ENCODE measurements at places on chromosomes 4 and X. TPM values are rescaled to one million over a fixed set of nuclear protein-coding genes. Genes with fewer than 3 reads are reported as not detected.
A peak's percentile ranks its signal among the peaks of the same experiment; 100 is the strongest.

MTTP gene
- 0.26 TPM for total RNA-seq

DNA sequence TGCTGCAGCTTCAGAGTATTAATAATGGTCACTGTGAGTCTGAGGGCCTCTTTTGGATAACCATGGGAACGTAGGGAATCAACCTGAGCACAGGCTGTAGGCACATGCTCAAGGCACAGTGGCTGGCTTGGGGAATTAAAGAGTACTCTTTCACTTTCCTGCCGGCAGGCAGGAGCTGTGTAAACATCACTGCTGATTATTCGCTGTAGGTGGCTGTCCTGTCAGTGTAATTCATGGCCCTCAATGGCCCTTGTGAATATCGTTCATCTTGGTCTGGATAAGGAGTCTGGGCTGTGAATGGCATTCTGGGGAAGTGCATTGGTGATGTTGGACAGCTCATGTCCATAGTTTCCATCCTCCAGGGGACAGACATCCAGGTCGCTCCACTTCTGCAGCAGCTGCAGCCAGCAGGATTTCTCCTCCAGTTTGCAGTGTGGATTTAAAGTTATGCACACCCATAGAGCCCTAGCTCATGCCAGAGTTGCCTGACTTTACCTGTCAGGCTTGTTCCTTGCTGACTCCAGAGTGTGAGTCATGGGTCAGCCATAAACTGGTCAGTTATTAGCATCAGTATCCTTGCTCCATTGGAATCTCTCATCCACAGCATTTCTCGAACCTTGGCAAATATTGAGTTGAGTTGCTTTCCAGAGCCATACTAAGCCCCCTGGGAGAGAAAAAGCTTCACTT is 43.0 kb downstream of the C4orf33 start:
- DNase-seq: no peak

- peak; percentile 44 for DNase-seq
Observed at GRCh38 chrX:53223955-53224859, 800 bp downstream of the KDM5C start.

DNA sequence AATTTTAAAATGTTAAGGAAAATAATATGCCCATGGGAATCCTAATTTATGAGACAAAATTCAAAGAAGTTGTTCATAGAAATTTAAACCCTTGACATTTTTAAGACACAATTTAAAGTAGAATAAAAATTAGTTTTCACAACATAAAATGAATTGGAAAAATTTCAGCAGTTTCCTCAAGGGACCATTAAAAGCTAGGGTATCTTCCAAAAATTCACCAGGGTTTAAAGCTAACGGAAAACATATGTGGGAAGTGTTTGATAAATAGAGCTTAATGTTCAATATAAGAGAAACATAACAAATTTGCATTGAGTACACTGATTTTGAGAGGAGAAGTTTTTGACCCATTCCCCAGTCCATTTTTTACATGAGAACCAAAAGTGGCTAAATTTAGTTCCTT is 228.9 kb upstream of the TTC29 start:
- DNase-seq: no peak

DNA sequence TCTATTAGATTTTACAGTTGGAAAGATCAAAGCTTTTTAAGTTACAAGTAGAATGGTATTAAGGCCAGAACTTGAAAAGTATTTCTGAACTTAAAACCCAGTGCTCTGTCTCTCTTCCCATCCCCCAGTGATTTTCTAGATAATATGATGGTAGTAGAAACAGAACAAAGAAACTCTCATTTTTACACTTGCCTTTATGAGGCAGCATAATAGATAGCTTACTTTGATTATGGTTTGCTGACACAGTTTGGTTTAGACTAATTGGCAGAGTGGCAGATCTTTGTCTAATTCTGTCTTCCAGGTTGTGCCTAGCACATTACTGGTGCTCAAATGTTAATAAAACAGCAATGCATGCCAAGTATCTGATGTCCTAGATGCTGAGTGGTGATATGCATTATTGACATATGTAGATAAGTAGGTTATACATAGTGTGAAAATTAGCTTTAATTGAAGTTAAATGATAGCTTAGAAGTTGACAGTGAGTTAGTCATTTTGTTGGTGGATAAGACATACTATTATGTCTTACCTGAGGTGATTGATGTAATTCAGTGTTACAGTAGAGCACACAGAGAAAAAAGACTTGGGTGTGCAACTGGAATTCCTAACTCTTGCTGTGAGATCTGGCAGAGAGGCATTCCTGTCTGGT is 4.3 kb upstream of the RAPGEF2 start:
- no peak for DNase-seq

DNA sequence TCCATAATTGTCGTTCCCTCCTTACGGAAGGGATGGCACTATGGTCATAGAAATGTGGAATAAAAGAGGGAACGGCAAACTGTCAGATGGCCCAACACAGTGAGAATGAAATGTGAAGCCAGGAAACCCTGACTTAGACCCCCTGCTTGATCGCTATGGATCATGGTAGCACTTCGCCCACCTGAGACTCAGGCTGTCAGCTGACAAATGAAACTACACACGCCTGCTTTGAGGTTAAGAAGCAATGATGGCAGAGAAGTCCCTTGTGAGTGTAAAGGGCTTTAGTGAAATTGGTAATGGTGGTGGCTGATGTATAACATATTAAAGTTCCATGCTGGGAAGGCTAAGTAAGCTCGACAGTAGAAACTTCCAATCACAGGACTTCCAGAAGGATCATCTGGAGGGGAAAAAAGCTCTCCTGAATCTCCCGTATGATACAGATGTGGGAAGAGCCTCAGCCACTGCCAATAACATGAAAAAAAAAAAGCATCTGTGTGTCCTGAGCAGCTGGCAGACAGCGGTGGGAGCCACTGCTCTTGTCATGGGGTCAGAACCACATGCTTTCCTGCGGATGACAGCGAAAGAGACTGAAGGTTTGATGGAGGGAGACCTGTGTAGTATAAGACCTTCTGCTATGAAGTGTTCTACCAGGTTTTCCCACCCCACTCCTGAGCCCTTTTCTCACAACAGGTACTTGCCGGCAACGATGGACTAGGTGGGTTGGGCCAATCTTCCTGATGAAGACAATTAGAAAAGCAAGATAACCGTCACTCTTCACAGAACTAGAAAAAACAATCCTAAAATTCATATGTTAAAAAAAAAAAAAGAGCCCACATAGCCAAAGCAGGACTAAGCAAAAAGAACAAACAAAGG is 107.6 kb downstream of the AFAP1 start:
- DNase-seq: no peak

CLDN34 gene
- not detected for total RNA-seq

FAT1 gene
- total RNA-seq: 137 TPM

GRCh38 chrX:43375136-43375535 is 281.0 kb upstream of the MAOA start:
- DNase-seq: no peak

MRPL1 gene
- 37.0 TPM for total RNA-seq

DNA sequence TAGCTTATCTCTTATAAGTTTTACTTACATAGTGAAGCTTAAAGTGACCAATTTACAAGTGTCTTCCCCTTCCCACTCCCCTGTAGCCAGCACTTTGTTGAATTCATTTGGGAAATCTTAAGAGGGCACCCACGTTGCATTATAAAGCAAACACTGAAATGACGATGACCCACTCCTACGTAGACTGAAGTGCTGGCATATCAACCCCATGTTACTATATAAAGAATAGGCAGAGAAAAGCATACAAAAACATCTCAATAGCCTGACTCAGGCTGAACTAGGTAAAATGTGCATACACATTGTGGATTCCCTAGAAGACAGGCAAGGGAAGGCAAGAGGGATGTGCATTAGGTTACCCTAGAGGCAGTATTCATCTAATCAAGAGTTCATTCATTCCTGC is 313.4 kb downstream of the TENM3 start:
- DNase-seq: no peak

DNA sequence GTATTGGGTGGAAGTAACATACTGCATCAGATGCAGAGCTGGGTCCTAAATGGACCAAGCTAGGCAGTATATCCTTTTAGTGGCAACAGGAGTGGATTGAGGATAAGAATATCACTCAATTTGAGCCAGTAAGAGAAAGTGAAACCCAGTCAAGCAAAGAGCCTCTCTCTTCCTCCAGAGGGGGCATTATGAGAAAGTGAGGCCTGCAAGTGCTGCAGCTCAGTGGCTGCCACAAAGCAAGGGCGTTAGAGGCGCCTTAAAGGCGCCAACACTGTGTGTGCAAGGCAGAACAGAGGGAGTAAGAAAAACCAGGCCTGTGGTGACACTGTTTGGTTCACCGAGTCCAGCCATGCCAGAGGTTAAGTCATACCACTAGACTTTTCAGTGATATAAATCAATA is 17.5 kb downstream of the STX18 start:
- no peak for DNase-seq

- no peak for DNase-seq
Observed at GRCh38 chrX:68833855-68834331, 5.1 kb downstream of the EFNB1 start.

- no peak for DNase-seq
Observed at GRCh38 chr4:145484225-145484846, 2.7 kb downstream of the SMAD1 start.

DNA sequence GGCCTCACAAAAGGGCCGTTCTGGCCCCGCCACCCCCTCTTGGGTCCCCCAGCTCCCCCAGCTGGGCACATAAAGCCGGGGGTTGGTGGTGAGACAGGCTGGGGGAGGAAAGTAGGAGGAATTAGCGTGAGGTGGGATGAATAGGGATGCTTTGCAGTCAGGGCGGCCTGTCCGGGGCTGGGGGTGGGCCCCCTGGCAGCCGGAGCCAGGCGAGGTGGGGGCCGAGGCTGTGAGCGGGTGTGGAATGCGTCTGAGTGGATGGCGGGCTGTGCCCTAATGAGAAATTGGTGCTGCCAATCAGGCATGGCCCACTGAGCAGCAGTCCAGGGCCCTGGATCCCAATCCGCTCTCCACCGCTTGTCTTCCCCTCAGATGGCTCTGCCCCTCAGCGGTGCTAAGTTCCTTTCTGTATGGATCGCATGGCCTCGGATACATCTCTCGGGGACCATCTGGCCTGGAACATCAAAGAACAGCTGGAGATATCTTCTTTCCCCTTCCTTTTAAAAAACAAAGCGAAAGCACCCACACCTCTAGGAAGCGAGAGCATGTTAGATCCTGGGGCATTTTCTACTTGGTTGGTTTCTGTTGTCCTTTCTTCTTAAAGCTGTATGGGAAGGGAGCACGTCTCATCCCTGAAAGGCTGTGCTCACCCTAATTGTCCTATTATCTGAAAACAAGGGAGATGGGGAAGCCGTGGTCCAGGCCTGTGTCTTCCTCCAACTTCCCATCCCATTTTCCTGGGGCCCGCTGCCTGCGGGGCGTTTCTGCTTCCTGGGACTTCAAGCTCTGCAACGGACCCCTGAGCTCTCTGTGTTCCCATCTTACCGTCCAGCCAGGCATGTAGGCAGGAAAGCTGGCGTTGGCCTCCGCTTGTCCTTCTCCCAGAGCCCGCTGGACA is 106.9 kb downstream of the SORCS2 start:
- no peak for DNase-seq

- no peak for DNase-seq
Observed at GRCh38 chr4:40662962-40663604, 33.4 kb upstream of the RBM47 start.

CITED1 gene
- 2.2 TPM for total RNA-seq

DNA sequence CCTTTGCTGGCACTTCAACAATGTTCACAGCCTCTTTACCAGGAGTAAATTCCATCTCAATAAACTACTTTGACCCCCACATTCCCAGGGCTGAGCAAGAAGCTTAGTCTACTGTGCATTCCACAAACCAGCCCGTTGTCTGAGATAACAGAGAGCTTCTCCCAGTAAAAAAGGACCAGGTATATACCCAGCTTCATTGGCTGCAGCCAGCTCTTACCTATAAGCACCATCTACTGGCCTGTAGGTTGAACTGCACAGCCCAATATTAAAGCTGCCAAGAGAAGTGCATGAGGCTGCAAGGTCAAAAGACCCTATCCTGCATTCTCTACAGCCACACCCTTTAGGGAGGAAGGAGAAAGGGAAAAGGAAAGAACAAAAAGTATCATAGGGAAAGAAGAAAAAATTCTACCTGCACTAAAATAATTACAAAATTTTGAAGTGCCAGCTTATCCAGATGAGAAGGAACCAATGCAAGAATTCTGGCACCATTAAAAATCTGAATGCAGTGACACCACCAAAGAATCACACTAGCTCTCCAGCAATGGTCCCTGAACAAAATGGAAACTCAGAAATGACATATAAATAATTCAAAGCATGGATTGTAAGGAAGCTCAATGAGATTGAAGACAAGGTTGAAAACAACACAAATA is 45.7 kb upstream of the INTU start:
- no peak for DNase-seq

GRCh38 chr4:157172011-157172410 is 48.5 kb upstream of the GRIA2 start:
- no peak for DNase-seq

EGF gene
- 2.6 TPM for total RNA-seq

- DNase-seq: no peak
Observed at GRCh38 chr4:145886871-145887240, 51.8 kb downstream of the ZNF827 start.

DNA sequence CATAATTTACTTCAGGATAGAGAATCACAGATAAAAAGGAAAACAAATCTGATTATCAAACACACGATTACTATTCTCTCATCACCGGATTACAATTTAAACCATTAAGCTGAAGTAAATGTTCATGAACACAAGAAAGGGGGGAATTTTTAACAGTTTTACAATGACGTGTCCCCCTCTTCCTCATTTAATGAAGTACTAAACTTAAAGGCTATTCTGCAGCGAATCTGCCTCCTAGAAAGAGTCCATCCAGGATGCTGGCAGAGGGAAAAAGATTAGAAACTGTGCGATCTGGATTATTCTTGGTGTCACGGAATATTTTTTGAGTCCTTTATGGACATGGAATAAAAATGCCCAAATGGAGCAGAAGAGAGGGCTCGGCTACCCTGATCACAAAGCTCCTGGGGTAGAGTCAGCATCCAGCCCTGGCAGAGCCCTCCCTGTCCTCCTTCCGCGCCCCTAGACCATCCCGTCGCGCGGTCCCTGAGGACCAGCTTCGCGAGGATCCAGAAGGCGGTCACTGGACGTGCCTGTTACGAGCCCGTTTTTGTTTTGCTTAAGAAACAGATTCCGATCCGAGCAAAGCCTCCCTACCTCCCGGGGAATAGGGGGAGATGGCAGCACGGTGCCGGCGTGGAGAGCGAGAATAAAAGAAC is 1.2 kb downstream of the ELF2 start:
- no peak for DNase-seq

LPAR4 gene
- total RNA-seq: 16.3 TPM

DNA sequence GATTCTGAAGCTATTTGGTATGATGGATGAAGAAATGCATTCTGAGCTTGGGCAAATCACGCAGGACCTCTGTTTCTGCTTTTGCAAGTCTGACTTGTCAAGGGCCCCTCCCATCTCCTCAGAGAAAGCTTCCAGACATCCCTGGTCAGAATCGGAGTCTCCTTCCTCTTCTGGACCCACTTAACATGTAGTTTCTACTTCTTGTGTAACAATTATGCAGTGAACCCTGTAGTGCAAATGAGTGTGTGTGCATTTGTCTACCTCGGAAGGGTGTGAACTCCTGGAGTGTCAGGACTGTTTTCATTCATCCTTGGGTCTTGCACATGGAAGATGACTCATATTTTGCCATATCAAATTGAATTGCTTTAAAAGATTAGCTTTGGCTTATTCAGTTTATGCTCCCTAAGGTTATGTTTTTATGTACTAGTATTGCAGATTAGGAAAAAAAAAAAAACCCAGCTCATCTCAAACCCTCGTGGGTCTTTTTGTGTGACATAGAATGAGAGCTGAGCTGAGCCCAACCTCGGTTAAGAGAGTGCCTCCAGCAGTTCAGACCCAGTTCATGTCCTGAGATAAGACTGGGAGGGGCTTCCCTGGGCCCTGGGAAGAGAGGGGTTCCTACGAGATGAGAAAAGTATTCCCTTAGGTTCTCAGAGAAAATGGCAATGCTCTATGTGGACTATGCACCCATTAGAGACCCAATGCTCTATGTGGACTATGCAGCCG is 61.1 kb upstream of the RPL34 start:
- DNase-seq: no peak
